ENCODE measurements at places on chromosomes 12 and 14.

DNA sequence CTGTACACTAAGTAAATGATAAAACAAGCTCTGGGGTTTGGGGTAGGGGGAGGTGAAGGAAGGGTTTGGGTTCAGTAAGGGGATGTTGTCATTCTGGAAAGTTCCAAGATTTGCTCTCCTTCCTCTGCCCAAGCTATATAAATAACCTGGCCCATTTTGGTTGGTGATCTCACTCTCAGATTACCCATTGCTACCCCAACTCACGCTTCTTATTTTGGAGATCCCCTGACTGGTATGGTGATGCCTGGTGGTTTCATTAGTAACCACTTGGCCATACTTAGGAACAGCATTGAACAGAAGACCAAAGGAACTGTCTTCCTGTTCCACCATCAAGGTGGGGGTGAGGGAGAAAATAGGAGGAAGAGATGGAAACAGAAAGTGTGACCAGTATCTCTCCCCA lies 259.6 kb upstream of the TBX3 start:
- no peak for DNase-seq

DNA sequence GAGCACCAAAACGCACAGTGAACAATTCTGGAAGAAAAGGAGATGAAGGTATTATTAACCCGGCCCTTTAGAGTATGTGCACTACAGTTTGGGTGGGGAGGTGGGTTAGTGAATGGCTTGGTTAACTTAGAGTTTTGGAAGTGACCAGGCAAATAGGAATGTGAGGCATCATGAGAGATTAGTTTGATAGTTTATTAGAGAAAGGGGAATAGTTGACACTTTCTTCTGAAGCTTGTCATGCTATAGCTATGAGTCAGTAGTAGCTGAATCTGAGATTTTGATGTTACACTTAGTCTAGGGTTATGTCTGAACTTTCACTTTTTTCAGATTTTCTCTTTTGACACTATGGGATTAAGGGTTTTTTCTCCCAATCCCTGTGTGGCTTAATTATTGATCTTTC lies 567.2 kb downstream of the SNAPC1 start:
- DNase-seq, result no peak

- DNase-seq, result no peak
These were observed 83.6 kb upstream of the DIO3 start for GRCh38 chr14:101477648-101478047.

DNA sequence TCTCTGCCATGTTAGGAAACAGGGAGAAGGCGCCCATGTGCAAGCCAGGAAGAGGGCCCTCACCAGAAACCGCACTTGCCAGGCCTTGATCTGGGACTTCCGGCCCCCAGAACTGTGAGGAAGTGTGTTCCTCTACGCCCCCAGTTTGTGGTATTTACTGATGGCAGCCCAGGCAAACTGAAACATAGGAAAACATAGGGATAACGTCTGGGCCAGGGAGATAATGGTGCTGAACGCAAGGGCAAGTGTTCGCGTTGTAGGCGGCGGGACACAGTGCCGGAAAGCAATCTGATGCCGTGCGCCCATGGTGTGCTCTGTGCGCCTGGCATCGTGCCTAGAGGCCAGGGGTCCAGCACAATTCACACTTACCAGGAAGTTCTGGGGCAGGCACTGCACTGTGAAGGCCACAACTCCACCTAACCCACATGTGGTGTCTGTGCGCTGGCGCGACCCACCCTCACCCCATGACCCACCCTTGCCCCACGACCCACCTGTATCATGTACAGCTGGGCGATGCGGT lies 53.6 kb downstream of the ARL6IP4 start:
- no peak for DNase-seq

- no peak for DNase-seq
These were observed 17.2 kb downstream of the ZBTB42 start for GRCh38 chr14:104817930-104818713.

GRCh38 chr12:62903151-62903550 lies 31.8 kb downstream of the PPM1H start:
- no peak for DNase-seq

GRCh38 chr14:29197557-29197956 lies 431.0 kb downstream of the FOXG1 start:
- no peak for DNase-seq

- no peak for DNase-seq
These were observed 23.4 kb upstream of the BEGAIN start for GRCh38 chr14:100610511-100611217.

DNA sequence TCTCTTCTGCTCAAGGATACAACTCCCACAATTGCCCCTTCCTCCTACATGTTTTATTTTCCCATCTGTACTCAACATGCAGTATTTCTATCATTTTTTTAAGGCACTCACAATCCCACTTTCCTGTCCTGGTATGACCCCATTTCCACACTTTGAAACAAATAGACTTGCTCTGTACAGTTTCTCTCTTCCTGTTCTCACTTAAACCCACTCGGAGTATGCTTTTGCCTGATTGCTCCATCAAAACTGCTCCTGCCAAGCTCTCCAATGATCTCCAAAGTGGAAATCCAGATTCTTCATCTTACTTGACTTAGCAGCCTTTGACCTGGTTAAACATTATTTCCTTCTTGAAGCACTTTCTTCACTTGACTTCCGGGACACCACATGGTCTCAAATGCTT lies 384.5 kb downstream of the SEC23A start:
- DNase-seq, result no peak

DNA sequence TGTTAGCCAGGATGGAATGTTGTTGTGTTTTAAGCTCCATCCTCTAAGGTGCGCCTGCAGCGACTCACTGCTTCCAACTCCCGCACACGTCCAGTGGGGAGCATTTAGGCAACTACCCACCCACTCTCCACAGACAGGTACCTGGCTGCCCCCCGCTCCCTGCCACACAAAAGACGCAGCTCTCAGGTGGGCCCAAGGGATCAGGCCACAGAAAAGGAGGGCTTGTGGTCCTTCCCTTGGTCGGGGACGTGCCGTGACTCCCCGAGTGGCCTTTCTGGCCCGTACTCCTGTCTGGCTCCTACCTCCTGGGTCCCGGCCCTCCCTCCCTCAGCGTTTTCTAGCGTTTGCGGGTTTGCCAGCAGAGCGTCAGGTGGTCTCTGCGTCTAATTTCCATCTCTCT lies 16.2 kb downstream of the TEDC1 start:
- DNase-seq, result no peak

GRCh38 chr12:25585662-25586061 lies 32.6 kb upstream of the LMNTD1 start:
- DNase-seq, result no peak

DNA sequence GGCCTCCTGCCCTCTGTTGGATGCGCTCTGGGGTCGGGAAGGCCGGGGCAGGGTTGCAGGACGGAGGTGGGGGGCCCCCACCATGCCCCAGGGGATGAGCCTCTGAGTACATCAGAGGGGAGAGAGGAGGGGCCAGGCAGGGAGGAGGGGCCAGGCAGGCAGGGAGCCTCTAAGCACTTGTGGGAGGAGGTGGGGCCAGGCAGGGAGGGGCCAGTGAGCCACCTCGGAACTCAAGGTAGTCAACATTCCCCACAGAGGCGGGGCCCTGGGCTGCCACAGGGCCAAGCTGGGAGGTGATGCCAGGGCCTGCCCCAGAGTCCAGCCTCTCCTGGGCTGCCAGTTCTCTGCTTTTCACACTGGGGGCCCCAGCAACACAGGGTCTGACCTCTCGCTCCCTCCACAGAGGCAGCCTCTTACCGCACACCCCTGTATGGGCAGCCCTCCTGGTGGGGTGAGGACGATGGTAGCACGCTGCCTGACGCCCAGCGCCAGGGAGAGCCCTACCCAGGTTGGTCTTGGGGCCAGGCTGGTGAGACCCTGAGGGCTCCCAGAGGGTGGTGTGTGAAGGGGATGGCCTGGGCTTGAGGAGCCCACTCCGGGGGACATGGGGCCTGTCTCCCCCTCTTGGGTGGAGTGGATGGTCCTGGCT lies 17.4 kb downstream of the CEP170B start:
- no peak for DNase-seq

- no peak for DNase-seq
These were observed 387 bp upstream of the IPO8 start for GRCh38 chr12:30696103-30696408.
